ENCODE measurements at places on chromosomes 11 and 22.

- no peak for DNase-seq
Measured at GRCh38 chr22:21047730-21048129, 2.0 kb downstream of the LRRC74B start.

DNA sequence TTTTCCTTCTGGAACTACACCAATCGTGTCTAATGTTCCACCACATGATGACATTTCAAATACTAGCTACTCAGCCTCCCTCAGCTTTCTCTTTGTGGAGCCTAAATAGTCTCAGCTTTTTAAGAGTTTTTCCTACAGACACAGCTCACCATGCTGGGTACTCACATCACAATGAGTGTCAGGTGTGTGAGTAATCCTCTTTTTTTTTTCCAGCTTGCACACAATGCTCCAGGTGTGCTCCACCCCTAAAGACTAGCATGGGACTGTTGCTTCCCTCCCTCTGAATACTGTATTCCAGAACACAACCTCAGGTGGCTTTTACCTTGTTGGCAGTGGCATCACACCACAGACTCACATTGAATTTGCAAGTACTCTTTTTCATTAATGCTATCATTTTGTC, 11.7 kb downstream of the BTG4 start:
- DNase-seq, result no peak

GRCh38 chr11:36403661-36404060, 106.4 kb downstream of the TRAF6 start:
- DNase-seq, result no peak

DNA sequence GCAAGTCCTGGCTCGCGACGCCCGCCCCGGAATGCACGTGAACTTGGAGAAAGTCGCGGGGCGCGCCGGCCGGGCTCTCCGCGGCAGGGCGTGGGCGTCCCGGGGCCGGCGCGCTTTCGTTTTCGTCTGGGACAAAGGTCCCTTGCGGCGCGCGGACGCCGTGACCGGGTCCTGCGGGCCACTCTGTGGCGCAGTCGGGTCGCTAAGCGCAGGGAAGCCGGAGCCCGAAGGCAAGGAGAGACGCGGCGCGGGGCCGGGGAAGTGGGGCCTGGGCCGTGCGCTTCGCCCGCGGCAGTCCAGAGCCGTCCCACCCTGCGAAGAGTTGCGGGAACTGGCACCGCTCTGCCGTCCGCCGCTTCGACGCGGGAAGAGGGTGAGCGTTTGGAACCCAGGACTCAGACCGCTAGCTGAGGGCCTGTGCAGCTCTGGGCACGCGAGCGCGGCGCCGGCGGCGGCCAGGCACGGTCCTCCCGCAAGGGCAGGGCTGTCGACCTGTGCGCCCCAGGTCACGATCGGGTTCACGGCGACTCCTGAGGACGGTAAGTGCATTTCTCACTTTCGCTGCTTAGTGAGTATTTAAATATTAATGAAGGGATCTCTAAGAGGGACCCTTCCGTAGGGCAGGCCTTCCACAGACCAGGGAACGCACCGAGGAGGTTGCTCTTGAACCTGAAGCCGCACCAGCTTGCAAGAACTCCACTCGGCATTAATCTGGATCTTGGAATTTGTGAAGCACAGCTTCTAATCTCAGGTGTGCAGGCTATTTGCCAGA, 78.0 kb upstream of the PPARA start:
- DNase-seq, result peak; percentile 26

- no peak for DNase-seq
Measured at GRCh38 chr11:17649261-17649660, 70.1 kb upstream of the MYOD1 start.

- DNase-seq, result peak; percentile 50
Measured at GRCh38 chr22:42074132-42074811, at the start of gene PHETA2. TSS of gene PHETA2 (plus strand) at chr22:42074248. CDS start at chr22:42077294, 3,046 bp downstream.

GRCh38 chr11:77019976-77020595, 14.1 kb upstream of the B3GNT6 start:
- DNase-seq, result no peak

DNA sequence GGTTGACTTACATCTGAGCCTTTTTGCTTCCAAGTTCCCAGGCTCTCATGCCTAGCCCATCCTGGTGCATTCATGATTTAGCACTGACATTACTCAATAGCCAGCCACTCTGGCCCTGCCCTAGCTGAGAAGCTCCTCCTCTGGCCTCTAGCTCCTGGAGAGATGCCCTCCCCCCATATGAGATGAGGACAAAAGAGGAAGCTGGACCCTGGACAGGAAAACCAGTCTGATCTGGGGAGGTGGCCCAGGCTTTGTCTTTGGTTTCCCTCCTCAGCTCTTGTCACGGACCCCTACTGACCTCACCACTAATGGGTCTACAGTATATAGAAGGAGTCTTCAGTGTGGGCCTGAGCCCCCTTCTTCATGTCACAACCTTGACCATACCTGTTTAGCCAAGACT, 3.0 kb downstream of the RHOG start:
- DNase-seq, result no peak
